Right lobe of liver (tissue), 6 donors: ENCODE measurements at places on chromosomes 7 and 10. TPM values are rescaled to one million over a fixed set of nuclear protein-coding genes. Genes with fewer than 3 reads are reported as not detected.

DNA sequence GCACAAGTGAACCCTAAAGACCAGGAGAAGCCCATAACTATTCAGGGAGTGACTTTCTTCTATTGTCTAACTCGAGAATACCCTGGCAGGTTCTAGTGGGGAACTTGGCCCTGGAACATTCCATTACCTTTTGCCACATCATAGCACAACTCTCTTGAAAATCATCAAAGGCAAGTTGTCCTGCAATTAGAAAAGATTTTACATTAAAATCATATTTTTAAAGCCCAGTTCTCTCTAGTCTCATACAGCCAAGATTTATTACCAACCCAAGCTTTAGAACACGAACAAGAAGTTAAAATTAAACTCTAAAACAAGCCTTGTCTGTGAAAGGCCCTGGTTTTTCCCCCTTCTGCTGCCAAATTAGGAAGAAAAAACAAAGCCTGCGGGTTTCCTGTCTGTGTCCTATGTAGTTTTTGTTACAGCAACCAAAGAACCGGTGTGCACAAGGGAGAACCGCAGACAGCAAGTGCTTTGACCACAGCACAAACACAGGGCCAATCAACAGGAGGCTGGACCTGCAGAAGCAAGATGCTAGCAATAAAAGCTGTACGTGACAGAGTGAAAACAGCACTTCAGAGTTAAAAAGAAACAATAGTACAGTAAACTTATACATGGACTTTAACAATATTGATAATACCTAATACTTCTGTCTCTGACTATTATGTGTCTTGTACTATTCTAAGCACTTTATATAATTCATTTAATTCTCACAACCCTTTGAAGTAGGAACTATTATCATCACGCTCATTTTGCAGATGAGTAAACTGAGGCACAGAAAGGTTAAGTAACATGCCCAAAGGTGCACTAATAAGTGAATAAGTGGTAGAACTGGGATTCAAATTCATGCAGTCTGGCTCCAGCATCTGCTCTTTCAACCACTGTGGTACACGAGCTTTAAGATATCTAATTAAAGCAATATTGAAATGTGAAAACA is 65.8 kb downstream of the STK17A start:
- DNase-seq = no peak

DNA sequence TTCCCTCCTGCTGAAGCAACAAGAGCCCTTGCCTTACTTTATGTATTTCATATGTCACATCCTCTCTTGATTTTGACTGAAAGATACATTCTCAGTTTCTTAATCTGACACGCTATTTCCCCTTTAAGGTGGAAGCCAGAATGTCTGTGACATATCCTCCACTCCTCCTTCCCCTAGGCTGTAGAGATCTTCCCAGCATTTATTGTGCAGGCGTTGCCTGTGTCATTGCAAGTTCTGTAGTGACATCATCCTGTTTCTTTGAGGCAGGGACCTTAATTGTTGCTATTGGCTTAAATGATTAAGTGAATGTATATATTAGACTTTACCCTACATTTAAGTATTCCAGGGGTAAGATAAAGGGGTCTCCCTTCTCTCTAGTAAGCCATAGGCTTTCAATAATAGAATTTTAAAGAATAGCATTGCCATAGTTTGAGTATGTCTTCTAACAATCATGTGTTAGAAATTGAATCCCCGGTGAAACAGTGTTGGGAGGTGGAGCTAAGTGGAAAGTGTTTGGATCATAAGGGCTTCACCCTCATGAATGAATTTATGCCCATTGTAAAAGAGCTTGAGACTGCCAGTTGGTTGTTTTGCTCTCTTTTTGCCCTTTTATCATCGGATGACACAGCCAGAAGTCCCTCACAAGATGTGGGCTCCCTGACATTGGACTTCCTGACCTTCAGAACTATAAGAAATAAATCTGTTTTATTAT is 189.5 kb upstream of the CDC14C start:
- no peak for DNase-seq

- DNase-seq = no peak
These were observed 21.4 kb upstream of the PAX2 start for GRCh38 chr10:100723770-100724530.

GRCh38 chr7:106199813-106200364 is 84.9 kb downstream of the NAMPT start:
- DNase-seq = no peak

The HHEX gene
- 73.2 TPM for total RNA-seq

- no peak for DNase-seq
These were observed 80.4 kb downstream of the DNMBP start for GRCh38 chr10:99929360-99929759.

The PTF1A gene
- not detected for total RNA-seq

DNA sequence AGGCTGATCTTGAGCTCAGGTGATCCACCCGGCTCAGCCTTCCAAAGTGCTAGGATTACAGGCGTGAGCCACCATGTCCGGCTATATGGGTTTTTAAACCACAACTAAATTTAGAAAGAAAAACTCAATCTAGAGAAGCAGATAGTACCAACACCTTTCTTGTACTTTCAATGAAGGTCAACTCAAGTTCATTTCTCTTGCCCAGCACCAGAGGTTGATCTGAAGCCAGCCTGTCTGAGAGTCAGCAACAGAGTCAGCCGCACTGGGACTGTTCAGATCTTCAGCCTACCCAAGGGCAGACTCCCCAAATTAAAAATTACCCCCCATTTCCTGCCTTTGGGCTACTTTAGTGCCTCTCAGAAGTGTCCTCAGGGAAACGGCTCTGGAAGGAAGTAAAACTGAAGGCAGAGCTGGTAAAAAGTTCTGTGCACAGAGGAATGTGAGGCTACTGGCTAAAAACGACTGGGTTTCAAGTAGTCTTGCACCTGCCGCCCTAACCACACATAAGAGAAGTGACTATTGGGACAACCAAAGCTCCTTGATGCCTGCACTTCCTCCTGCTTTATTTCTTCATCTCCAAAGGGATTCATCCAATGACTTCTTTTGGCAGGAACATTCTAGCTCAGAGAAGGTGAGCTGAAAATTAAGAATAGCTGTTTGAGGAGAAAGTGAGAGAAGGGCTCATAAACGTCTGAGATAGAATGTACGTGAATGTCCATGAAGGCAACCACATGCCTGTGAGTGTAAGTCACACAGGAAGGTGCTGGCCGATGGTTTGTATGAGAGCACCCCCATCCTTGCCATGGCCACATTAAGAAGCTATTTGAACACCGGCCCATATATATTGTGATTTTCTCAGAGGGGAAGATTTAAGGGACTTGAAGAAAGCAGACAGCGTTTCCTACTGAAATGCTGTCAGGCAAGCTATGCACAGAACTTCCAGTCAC is 142.4 kb upstream of the PRR15 start:
- DNase-seq = no peak

GRCh38 chr7:124996778-124997177 is 67.2 kb upstream of the POT1 start:
- no peak for DNase-seq

- no peak for DNase-seq
These were observed 531.2 kb upstream of the GHITM start for GRCh38 chr10:83607959-83608745.

DNA sequence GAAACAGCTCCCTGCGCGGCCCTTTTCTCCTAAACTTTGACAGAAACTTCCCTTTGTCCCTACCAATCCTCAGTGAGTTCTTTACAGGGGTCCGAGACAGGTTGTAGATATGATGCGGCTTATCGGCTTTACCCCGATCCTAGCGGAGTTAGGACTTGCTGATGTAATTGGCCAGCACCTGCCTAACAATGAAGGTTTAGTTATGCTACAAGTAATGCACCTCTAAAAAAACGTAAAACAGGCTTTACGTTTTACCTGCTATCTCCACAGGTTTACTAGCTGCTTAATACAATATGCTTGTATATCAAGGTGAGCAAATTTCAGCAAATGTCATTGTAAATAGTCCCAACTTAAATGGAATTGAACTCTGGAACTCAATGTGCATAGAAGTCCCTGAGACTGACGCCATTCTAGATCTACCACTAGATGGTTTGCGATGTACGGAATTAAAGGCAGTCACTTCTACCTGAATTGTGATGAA is 697 bp upstream of the SNX13 start:
- no peak for DNase-seq

The CALML5 gene
- not detected for total RNA-seq

GRCh38 chr10:62817766-62818425 is 1.7 kb upstream of the EGR2 start:
- peak; percentile 77 for DNase-seq

The COL26A1 gene
- 1.4 TPM for total RNA-seq

The MOGAT3 gene
- 10.1 TPM for total RNA-seq

DNA sequence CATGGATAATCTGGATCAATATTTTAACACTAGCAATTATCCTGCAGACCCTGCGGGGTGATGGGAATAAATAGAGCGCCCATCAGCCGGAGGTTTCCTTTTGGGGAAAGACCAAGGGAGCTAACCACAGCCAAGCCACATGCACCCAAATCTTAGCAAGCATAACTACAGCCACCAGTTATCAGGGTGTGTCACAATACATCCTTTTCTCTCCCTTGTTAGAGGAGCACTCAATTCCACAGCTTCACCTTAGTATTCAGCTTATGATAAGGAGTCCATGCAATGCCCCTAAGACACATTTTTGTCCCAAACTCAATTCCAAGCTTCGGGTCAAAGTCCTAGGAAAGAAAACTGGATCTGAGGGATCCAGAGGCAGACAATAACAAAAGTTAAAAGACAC is 15.9 kb downstream of the TOMM7 start:
- no peak for DNase-seq

DNA sequence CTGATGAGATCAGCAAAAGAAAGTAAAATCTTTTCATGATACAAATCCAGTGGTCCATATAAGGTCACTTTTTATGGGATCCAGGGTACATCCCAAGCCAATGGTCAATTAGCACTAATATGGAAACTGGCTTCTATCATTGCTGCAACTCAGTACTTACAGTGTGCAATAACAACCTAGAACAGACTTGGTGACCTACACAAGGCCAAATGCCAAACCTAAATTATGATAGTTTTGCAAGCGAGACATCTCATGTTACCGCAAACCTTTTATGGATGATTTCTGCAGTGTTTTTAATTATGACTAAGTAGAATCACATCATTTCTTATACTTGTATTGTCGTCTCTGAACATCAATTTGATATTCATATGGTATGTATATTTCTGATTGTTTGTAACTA is 583.5 kb upstream of the SEMA3D start:
- DNase-seq = no peak
